ENCODE measurements at places on chromosomes 5 and 9. TPM values are rescaled to one million over a fixed set of nuclear protein-coding genes. Genes with fewer than 3 reads are reported as not detected.

GRCh38 chr5:41772785-41773442, 97.3 kb downstream of the OXCT1 start:
- H3K27me3 ChIP-seq: no peaks in the 10 kb centered on the region
- H3K4me1 ChIP-seq: peaks cover 47% of the 10 kb centered on the region
- H3K27ac ChIP-seq: peak overlapping the region; percentile 39
- H3K4me3 ChIP-seq: no peak overlapping the region

DNA sequence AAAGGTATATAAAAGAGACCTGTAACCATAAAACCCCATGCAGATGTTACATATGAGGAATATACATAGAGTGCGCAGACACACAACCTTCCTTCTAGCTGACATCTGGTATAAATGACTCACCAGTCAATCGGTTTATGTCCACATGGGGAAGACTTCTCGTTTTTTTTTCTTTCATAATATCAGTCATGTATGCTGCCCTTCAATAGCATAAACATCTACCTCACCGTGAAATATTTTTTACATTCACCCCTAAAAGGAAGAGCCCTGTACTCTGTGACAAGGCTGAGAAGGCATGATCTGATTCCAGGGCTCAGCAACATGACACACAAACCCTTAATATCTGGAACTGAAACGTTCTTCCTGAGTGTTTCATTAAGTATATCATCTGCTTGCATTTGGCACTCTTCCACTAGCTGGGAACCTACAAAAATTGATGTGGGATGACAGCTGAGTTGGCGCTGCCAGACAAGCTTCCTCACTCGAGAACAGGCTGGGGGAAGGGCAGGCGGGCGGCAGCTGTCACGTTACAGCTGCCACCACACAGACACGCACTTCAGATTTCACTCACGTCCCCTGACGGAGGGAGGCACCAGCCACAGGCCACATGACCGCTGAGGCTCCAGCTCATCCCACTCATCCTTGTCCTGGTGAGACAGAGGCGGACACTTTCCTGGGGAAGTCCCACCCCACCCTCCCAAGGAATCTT, 74.2 kb downstream of the SHB start:
- H3K4me1 ChIP-seq: peaks cover 50% of the 10 kb centered on the region
- peaks cover 2% of the 10 kb centered on the region for H3K36me3 ChIP-seq
- no peaks in the 10 kb centered on the region for H3K27me3 ChIP-seq
- DNase-seq: no peak

Gene NR3C1
- total RNA-seq: 29.2 TPM

Gene SLC6A3
- 0.04 TPM for total RNA-seq

Gene IFNA2
- 0.34 TPM for total RNA-seq

- no peaks in the 10 kb centered on the region for H3K36me3 ChIP-seq
- DNase-seq: no peak
- H3K27ac ChIP-seq: peak overlapping the region; percentile 94
Measured at GRCh38 chr5:113293975-113294310, 140.8 kb downstream of the TSSK1B start.

Gene PKD2L2
- not detected for total RNA-seq

GRCh38 chr5:73451224-73452130, 2.9 kb upstream of the FOXD1 start:
- DNase-seq: peak; percentile 85
- H3K36me3 ChIP-seq: no peaks in the 10 kb centered on the region
- H3K27ac ChIP-seq: no peak overlapping the region
- peaks cover 11% of the 10 kb centered on the region for H3K4me1 ChIP-seq
- peaks cover 76% of the 10 kb centered on the region for H3K27me3 ChIP-seq
- H3K4me3 ChIP-seq: no peak overlapping the region

DNA sequence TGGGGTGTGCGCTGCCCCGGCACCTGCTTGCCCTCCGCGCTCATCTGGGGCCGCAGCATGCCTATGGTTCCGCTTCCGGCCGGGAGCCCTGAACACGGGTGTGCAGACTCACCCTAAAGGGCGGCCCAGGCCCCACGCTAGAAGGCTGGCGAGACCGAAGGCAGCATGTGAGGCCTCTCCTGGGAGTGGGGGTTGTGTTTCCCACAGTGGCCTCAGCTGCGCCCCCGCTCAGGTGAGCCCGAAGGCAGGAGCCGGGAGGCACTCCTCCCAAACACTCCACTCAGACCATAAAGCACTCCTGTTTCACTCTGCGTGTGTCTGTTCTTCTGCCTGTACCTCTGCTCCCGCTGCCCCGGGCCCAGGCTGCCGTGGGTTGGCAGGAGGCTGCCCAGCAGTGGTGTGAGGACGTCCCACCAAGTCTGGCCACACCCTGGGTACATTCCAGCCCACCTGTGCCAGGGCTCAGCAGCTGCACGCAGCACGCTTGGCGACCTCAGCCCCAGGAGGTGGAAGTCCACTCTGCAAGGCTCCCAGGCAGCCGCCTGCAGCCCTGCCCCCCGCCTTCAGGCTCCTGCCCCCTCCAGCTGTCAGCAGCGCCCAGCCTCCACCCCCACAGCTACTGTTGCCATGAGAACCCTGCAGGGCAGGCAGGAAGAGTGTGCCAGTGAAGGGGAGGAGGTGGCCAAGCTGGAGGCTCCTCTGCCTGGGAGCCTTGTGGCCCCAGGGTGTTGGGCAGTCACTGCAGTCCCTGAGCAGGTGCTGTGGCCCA, 1.2 kb upstream of the AJM1 start:
- no peak overlapping the region for H3K4me3 ChIP-seq
- peak overlapping the region; percentile 83 for H3K27ac ChIP-seq
- H3K27me3 ChIP-seq: peaks cover 4% of the 10 kb centered on the region

DNA sequence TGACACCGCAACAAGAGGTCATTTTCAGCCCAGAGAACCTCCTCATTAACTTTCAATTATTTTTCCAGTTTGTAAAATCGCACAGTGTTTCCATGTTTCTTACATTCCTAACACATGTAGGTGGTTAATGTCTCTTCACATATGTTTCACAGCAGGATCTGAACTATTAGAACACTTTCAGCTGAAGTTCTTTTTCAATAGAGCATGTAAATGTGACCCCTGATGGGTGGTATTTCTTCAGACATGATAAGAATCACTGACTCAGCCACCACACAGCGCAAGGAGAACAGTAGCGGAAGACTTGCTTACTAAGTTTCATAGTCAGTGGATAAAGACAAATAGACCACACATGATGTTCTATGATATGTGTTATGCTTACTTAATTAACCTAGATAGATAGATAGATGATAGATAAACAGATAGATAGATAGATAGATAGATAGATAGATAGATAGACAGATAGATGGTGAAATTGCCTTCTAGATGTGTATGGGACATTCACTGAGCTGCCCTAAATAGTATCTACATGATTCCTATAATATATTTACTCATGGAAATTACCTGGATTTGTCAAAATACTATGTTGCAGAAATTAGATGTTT, 1992.1 kb upstream of the NUDT12 start:
- no peak for DNase-seq
- H3K27me3 ChIP-seq: no peaks in the 10 kb centered on the region
- H3K4me3 ChIP-seq: no peak overlapping the region
- no peak overlapping the region for H3K27ac ChIP-seq

GRCh38 chr9:127769101-127769500, 9.4 kb downstream of the SH2D3C start:
- no peak overlapping the region for H3K4me3 ChIP-seq
- H3K27me3 ChIP-seq: peaks cover 4% of the 10 kb centered on the region
- DNase-seq: no peak
- peaks cover 39% of the 10 kb centered on the region for H3K4me1 ChIP-seq
- H3K27ac ChIP-seq: peak overlapping the region; percentile 99

DNA sequence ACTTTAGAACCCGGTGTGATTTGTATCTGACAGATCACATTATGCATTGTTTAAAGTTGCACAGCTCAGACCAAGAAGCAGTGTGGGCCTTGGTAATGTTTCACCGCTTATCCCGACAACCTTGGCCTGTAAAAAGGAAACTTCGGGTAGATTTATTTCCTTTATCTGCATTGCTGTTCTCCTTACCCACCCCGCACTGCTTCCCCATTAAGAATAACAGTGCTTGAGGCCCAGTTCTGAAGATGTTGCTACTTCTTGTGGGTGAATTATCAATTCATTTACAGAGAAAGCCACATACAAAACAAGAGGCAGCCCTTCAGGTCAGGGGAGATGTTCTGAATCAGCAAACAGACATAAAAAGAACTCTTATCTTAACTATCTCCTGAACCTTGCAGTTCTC, 8.4 kb downstream of the SMARCA2 start:
- no peak for DNase-seq
- peaks cover 60% of the 10 kb centered on the region for H3K4me1 ChIP-seq
- H3K27ac ChIP-seq: peak overlapping the region; percentile 69
- H3K27me3 ChIP-seq: no peaks in the 10 kb centered on the region

DNA sequence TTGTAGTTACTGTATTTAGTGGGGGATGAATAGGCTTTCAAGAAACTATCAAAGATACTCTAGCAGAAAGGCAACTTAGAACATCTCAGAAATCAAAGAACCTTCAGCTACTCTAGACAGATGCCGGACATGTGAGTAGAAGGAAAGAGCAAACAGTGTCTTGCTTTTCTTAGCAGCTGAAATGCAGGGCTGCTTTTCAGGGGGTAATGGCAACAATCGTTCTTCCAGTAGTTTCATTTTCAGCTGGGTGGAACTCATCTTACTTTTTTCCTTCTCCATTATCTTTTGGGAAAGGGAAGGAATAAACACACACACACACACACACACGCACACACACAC, 281.6 kb downstream of the CRB2 start:
- no peaks in the 10 kb centered on the region for H3K36me3 ChIP-seq
- DNase-seq: no peak
- H3K4me3 ChIP-seq: no peak overlapping the region
- H3K27me3 ChIP-seq: no peaks in the 10 kb centered on the region
- peaks cover 27% of the 10 kb centered on the region for H3K4me1 ChIP-seq

- peaks cover 18% of the 10 kb centered on the region for H3K4me1 ChIP-seq
- DNase-seq: no peak
- no peaks in the 10 kb centered on the region for H3K36me3 ChIP-seq
Measured at GRCh38 chr9:96139592-96140295, 162.2 kb downstream of the HSD17B3 start.

DNA sequence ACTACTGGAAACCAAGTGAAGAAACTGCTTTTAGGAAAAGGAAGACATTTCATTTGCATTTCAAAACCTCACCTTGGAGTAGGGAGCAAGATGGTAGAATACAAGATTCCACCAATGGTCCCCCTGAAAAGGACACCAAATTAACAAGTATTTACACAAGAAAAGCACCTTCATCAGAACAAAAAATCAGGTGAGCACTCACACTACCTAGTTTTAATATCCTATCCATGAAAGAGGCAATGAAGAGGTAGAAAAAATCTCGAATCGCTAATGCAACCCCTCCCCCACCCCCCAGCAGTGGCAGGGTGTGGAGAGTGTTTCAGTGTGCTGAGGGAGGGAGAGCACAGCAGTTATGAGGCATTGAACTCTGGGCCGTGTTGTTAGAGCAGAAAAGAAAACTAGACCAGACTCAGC, 1397.0 kb upstream of the C9orf72 start:
- H3K36me3 ChIP-seq: peaks cover 4% of the 10 kb centered on the region
- H3K4me1 ChIP-seq: peaks cover 6% of the 10 kb centered on the region

Data from mesothelial cell of epicardium (in vitro differentiated cells).